ENCODE measurements at places on chromosomes 7 and 10. TPM values are rescaled to one million over a fixed set of nuclear protein-coding genes. Genes with fewer than 3 reads are reported as not detected.

GRCh38 chr7:41889472-41889871, 186.6 kb upstream of the INHBA start:
- no peak for DNase-seq

DNA sequence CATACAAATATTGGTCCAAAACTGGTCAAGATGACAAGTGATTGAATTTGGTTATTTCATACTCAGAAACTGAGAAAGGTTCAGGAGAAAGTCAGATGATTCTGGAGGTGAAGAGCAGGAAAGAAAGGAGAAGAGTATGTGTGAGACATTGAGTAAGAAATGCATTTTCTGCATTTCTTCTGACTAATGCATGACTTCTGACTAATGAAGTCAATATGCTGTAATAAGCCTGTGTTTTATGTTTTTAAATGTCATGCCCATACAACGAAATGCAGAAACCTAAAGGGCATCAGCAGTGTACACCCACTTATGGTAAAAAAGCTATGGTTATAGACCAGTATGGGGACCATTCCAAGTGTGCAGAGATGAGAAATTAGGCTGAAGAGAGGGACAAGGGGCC, 1227.8 kb upstream of the SORCS1 start:
- DNase-seq, result no peak

DNA sequence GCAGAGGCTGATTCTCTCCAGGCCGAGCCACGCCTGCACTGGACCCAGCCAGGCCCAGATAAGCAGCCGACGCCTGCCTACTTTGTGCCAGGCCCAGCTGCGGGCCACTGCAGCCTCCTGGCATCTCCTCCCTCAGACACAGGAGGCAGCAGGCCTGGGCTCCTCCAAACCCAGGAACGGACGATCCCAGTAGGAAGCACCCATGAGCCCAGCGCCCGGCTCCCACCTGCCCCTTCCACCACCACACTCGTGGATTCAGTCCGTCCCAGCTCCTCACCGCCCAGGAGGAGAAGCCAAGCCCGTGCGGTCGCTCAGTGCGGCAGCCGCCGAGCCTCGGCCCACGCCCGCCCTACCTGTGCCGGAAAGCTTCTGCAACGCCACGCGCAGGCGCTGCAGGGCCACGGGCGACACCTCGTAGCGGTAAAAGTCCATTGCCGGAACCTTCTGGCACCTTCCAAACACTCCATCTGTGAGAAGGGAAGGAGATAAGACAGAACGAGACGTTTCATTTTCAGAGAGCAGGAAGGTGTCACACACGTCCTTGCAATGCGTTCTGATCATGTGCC, 271.1 kb downstream of the PTPRN2 start:
- DNase-seq, result no peak

DNA sequence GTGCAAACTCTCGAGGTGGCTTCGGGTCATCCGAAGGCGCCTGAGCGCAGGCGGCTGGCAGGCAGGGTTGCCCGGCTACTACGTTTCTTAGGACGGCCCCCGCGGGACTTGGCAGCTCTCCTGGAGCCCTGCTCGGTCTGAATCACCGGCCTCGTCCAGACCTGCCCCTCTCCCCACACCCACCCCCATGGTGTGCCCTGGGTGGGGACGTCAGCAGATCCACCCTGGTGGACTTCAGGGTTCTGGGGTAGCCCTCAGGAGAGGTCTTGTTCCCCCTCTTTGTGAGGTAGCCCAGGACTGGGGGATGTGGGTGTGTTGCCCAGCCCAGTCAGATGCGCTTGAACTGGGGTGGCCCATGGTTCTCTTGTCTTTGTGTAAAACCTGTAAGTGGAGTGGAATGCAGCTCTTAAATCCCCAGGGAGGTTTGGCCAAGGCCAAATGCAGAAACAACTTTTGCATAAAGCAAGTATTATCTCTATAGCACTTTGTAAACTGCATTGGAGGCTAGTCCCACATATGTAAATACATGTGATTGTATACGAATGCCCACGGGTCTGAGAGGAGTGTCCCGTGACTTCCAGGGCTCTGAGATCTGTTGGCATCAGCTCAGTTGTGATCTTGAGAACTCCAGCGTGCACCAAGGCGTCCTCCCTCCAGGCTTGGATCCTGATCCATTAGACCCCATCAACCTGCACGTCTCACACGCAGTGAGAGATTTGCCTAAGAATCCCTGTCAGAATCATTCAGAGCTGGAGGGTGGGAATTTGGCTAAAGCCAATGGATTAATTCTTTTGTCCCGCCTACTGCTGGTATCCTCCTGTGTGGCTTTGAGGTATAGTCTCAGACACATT, 1.8 kb downstream of the PFKFB3 start:
- DNase-seq, result no peak

CFAP69 gene
- 1.9 TPM for total RNA-seq

FRAT1 gene
- total RNA-seq, result 2.6 TPM
